ENCODE measurements at places on chromosomes 16 and 17.
A peak's percentile ranks its signal among the peaks of the same experiment; 100 is the strongest.

- H3K4me1 ChIP-seq: 0 out of 2 replicates have a peak, but pooled peaks cover 6% of the 10 kb centered on the region
- no peak overlapping the region for H3K4me3 ChIP-seq
- H3K36me3 ChIP-seq: no peaks in the 10 kb centered on the region
- H3K27ac ChIP-seq: no peak overlapping the region
- DNase-seq: no peak
Measured at GRCh38 chr16:67024384-67025209, 4.4 kb upstream of the CBFB start.

DNA sequence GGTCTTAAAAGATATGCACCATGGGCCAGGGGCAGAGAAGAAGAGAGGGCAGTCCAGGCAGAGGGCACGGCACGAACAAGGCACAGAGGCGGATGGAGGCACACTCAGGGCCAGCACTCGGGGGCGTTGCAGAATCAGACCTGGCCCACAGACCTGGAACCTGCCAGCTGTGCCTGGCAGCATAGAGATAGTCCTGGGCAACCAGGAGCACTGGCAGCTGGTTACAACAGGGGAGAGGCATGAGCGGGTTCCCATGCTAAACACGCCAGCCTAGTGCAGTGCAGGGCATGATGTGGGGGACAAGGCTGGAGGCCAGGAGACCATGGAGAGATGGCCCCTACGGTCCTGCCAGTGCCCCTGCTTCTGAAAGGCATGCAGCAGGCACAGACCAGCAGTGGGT is 56.9 kb upstream of the RBFOX3 start:
- DNase-seq: no peak
- H3K4me3 ChIP-seq: no peak overlapping the region

DNA sequence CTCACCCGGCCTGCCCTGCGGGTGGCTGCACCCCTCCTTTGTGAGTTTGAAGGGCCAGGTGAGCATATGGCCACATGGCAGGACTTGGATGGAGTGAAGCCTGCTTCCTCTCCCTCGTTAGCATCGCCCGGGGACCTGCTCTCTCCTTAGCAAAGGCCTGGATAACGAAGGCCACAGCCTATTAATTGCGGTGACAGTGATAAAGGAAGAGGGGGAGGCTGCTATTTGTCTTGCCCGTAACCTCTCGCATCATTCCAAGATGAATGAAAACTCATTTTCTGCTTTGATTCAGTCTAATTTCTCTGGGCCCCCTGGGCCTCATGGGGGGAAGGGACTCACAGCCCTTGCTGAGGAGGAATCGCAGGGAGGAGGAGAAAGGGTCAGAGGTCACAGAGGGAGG is 68.5 kb upstream of the LHX1 start:
- no peaks in the 10 kb centered on the region for H3K36me3 ChIP-seq
- H3K27me3 ChIP-seq: no peaks in the 10 kb centered on the region
- no peak overlapping the region for H3K4me3 ChIP-seq
- H3K27ac ChIP-seq: no peak overlapping the region
- DNase-seq: no peak

GRCh38 chr16:29156511-29156910 is 171.7 kb downstream of the LAT start:
- no peak overlapping the region for H3K4me3 ChIP-seq
- H3K27ac ChIP-seq: no peak overlapping the region
- DNase-seq: no peak
- no peaks in the 10 kb centered on the region for H3K27me3 ChIP-seq
- no peaks in the 10 kb centered on the region for H3K4me1 ChIP-seq
- H3K36me3 ChIP-seq: no peaks in the 10 kb centered on the region

DNA sequence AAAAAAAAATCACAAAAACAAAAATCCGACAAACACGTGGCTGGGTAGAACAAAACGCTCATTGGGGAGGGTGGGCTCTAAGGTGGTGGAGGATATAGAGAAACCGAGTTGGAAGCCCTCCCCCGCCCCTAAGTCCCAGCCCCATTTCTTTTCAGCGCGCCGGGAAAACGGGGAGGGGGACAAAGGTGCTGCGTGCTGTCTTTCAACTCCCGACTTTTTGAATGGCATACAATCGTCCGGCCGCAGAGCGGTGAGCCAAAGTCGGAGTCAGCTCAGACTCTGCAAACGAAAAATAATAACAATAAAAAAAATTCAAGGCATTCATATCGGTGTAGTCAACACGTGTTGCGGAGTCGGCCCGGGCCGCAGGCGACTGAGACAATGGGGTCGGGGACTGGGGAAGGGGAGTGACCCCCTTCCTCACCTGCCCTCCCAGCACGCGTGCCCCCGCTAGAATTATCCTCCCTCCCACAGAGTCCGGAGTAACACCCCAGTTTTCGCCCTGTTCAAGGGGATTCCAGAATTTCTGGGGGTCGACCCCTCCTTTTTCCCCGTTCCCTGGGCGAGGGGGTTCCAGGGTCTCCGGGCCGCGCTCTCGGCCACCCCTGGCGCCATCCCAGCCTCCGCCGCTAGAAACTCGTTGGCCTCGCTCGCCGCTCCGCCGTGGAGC is 1.7 kb upstream of the IGF2BP1 start:
- peak overlapping the region; percentile 94 for H3K27ac ChIP-seq
- H3K4me1 ChIP-seq: peaks cover 11% of the 10 kb centered on the region
- H3K27me3 ChIP-seq: no peaks in the 10 kb centered on the region

DNA sequence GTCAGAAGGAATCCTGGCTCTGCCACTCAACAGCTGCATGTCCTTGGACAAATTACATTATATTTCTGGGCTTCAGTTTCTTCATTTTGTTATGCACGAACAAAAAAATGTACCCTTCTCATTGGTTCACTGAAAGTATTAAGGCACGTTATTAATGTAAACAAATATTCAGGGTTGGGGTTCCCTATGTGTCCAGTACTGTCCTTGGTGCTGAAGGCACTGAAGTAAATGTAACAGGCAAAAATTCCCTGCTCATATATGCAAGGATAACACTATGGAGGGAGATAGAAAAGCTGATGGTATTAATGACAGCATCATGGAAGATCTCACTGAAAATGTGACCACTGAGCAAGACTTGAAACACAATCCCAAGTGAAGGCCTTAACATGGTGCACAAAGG is 386.6 kb downstream of the XYLT1 start:
- DNase-seq: no peak
- no peaks in the 10 kb centered on the region for H3K27me3 ChIP-seq
- no peak overlapping the region for H3K27ac ChIP-seq
- no peak overlapping the region for H3K4me3 ChIP-seq
- H3K36me3 ChIP-seq: no peaks in the 10 kb centered on the region

DNA sequence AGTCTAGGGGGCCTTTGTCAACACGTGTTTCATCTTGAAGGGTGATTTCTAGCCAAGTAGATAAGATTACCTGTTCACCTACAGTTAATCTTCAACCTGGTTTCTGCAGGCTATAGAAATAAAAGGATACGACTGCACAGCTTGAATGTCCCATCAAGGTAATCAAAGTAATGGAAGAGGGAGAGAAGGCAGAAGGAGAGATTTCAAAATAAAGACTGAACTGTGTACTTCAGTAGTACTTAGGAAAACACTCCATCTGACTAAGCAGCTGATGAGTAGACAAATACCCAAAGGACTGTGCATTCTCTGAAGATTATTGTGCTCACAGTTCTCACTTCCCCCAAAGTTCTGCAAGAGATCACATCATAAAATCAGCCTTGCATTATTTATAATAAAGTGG is 5.8 kb upstream of the RFFL start:
- H3K36me3 ChIP-seq: no peaks in the 10 kb centered on the region
- H3K27ac ChIP-seq: no peak overlapping the region
- H3K4me3 ChIP-seq: no peak overlapping the region

DNA sequence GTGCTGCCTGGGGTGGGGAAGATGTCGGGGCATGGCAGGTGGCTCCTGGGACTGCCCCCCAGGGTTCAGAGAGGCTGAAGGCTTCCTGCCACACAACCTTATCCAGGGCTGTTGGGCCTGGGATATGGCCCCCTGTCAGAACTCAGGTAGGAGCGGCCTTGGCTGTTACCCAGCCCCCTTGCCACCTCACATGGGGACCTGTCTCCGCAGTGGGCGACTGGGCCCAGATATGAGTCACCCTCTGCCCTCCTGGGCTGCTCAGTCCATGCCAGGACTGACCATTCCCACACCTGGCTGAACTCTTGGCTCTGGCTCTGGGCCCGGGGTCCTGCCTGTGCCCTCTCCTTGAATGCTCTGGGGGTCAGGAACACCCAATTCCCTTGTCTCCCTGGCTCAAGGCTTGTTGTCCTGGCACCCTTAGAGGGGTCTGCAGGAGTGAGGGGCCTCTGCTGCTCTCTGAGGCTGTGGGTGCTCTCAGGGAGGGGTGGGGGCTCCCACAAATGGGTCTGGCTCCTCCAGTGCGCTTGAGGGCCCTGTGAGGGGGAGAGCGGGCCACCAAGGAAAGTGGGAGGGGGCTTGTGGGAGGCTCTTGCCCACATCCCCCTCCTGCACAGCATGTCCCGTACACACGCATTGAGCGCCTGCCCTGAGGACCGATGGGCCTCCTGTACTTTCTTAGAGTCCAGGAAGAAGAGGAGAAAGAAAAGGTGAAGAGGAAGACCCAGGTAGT is 36.0 kb downstream of the LGALS9 start:
- no peaks in the 10 kb centered on the region for H3K36me3 ChIP-seq
- no peak overlapping the region for H3K4me3 ChIP-seq
- peaks cover 32% of the 10 kb centered on the region for H3K27me3 ChIP-seq
- no peaks in the 10 kb centered on the region for H3K4me1 ChIP-seq
- no peak for DNase-seq
- H3K27ac ChIP-seq: no peak overlapping the region

DNA sequence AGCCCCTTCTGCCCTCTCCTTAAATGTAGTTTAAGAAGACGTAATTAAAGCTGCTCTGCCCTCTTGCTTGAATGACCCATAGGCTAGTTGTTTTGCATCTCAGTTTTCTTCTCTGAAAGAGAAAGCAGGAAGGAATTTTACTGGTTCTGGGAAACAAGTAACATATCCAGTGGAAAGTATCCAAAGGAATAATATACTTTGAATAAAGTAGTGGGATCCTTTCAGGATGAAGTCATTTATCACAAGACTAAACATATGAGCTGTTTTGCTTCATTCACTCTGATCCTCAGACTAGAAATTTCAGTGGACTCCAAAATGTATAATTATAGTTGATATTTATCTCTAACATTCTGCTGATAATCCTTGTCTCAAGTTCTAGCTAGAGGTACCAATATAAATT is 1297.6 kb upstream of the GOT2 start:
- H3K27me3 ChIP-seq: no peaks in the 10 kb centered on the region
- H3K36me3 ChIP-seq: no peaks in the 10 kb centered on the region
- H3K4me3 ChIP-seq: no peak overlapping the region
- H3K4me1 ChIP-seq: no peaks in the 10 kb centered on the region
- H3K27ac ChIP-seq: no peak overlapping the region
- DNase-seq: no peak

- DNase-seq: no peak
- no peaks in the 10 kb centered on the region for H3K36me3 ChIP-seq
- H3K4me3 ChIP-seq: no peak overlapping the region
Measured at GRCh38 chr17:73099511-73099910, 7.0 kb upstream of the SLC39A11 start.

- no peaks in the 10 kb centered on the region for H3K4me1 ChIP-seq
- H3K36me3 ChIP-seq: no peaks in the 10 kb centered on the region
- no peaks in the 10 kb centered on the region for H3K27me3 ChIP-seq
- H3K4me3 ChIP-seq: no peak within 1 kb of the TSS
- H3K27ac ChIP-seq: no peak within 1 kb of the TSS
- DNase-seq: no peak
Measured at GRCh38 chr16:12901597-12902461, at the start of gene SHISA9. TSS of gene SHISA9 (plus strand) at chr16:12901598.

- H3K4me1 ChIP-seq: no peaks in the 10 kb centered on the region
- DNase-seq: peak; percentile 35
- H3K4me3 ChIP-seq: no peak overlapping the region
- H3K27me3 ChIP-seq: no peaks in the 10 kb centered on the region
- H3K36me3 ChIP-seq: no peaks in the 10 kb centered on the region
Measured at GRCh38 chr16:20359997-20360396, 7.5 kb upstream of the UMOD start.

GRCh38 chr17:79872762-79873161 is 33.5 kb upstream of the CBX4 start:
- H3K4me1 ChIP-seq: peaks cover under 1% of the 10 kb centered on the region
- H3K27me3 ChIP-seq: peaks cover 37% of the 10 kb centered on the region
- no peaks in the 10 kb centered on the region for H3K36me3 ChIP-seq
- no peak overlapping the region for H3K4me3 ChIP-seq

DNA sequence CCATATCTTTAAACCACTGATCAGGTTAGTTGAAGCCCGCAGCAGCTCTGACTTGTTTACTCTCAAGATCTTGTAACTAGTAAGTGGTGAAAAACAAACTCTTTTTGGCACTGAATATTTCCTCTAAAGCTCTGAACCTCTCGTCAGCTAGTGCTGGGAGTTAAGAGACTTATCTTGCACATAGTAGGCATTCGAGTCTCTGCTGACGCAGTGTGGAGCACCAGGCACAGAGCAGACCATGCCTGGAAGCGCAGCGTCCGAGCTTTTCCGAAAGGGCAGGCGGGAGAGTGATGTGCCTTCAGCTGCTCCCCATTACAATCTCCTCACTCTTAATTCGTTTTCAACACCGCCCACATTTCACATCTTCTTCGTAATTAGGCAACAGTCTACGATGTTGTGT is 63.0 kb downstream of the SMG6 start:
- H3K4me3 ChIP-seq: no peak overlapping the region
- H3K27me3 ChIP-seq: no peaks in the 10 kb centered on the region
- DNase-seq: no peak
- no peaks in the 10 kb centered on the region for H3K36me3 ChIP-seq
- H3K27ac ChIP-seq: no peak overlapping the region
